ENCODE measurements at places on chromosomes 7 and 10. TPM values are rescaled to one million over a fixed set of nuclear protein-coding genes. Genes with fewer than 3 reads are reported as not detected.
A peak's percentile ranks its signal among the peaks of the same experiment; 100 is the strongest.

GRCh38 chr10:93131986-93132385, 58.3 kb downstream of the CYP26A1 start:
- no peak for DNase-seq
- peaks cover 12% of the 10 kb centered on the region for H3K36me3 ChIP-seq
- no peaks in the 10 kb centered on the region for H3K27me3 ChIP-seq
- no peaks in the 10 kb centered on the region for H3K4me1 ChIP-seq
- H3K27ac ChIP-seq: no peak overlapping the region

Gene LIPF
- total RNA-seq: not detected

- H3K27me3 ChIP-seq: no peaks in the 10 kb centered on the region
- no peaks in the 10 kb centered on the region for H3K36me3 ChIP-seq
- H3K4me1 ChIP-seq: no peaks in the 10 kb centered on the region
- DNase-seq: no peak
- H3K4me3 ChIP-seq: no peak overlapping the region
Measured at GRCh38 chr10:23584396-23584795, 145.5 kb downstream of the OTUD1 start.

Gene FKBP9
- total RNA-seq: 1.7 TPM

Gene RTKN2
- total RNA-seq: 9.8 TPM

DNA sequence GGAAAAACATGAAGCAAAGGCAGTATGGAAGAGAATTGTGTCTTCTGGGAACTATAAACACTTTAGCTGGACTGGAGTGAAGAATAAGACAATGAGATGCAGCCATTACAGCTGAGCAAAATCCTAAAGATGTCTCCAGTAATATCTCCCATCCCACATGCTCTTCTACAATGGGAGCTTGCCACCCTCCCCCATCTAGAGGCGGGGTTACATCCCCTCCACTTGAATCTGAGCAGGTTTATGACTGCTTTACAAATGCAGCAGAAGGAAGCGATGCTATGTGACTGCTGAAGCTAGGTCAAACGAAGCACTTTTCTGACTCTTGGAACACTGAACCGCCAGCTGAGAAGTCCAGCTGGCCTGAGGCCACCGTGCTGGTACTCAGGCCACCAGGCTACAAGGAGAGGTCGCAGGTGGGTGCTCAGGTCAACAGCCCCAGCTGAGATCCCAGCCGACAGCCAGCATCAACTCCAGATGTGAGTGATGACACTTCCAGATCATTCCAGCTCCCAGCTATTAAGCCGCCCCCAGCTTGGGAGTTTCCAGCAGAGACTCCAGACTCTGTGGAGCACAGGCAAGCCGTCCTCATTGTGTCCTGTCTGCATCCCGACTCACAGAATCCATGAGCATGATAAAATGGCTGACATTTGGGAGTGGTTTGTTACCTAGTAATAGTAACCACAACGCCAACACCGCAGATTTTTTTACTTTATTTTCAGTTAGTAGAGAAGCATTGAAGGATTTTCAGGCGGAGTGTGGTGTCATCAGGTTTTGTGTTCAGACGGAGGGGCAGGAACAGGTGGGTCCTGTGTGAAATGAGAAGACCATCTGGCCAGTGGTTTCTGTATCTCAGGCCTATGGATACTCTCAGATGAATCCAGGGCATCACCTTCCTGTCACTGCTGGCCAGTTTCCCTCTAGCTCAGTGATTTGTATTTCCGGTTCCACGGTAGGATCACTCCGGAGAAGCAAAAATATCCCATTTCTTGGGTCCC, 89.3 kb downstream of the NPY start:
- no peaks in the 10 kb centered on the region for H3K4me1 ChIP-seq

DNA sequence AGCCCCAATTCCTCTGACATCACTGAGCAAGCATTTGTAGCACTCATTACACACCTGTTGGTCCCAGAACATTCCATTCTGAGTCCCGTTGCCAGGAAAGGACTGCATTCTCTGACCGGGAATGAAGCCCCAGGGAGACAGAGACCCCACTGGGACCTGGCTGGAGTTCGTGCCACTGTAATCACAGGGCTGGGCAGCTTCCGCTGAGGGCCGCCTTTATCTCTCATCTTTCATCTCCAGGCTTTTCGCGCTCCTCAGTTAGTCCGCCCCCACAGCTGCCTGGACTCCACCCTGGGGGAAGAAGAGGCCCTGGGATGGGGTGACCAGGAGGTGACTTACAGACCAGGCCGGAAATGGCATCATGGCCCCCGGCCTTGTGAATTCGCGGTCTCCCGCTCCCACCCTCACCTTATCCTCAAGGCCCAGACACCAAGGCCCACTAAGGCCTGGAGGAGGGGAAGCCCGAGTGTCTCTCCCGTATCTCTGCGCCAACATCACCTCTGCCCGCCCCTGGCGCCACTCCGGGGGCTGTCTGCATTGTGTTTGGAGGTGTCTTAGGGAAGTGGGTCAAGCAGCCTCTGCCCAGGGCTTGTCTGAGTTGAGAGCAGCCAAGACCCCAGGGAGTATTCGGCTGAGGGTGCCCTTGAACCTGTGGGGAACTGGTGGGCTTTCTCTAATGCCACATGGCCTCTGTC, 75.4 kb downstream of the PROSER2 start:
- H3K27me3 ChIP-seq: no peaks in the 10 kb centered on the region
- no peaks in the 10 kb centered on the region for H3K4me1 ChIP-seq
- H3K36me3 ChIP-seq: no peaks in the 10 kb centered on the region
- no peak overlapping the region for H3K4me3 ChIP-seq

DNA sequence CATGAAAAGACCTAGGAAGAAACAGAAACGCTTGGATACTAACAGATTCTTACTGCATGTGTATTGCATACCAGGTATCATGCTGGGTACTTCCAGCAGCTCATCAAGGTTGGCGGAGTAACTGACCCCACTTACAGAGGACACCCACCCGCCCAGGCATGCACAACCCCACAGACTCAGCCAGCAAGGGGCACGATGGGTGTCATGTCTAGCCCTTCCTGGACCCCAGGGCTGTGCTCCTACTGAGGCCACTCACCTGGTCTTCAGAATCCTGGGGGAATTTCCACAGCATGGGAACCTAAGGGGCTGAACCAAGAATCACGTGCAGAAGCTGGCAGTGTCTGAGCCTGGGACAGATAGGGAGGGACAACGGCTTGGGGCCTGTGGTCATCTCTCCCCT, 134.1 kb upstream of the ZNF32 start:
- H3K27ac ChIP-seq: no peak overlapping the region
- H3K4me3 ChIP-seq: no peak overlapping the region
- DNase-seq: no peak
- peaks cover 8% of the 10 kb centered on the region for H3K27me3 ChIP-seq

Gene SLC39A12
- total RNA-seq: not detected

Gene CDK14
- 0.49 TPM for total RNA-seq

- H3K4me1 ChIP-seq: no peaks in the 10 kb centered on the region
- H3K27me3 ChIP-seq: peaks cover 5% of the 10 kb centered on the region
- no peak overlapping the region for H3K27ac ChIP-seq
- H3K4me3 ChIP-seq: no peak overlapping the region
- DNase-seq: peak; percentile 12
- H3K36me3 ChIP-seq: no peaks in the 10 kb centered on the region
Measured at GRCh38 chr7:108114117-108114841, 15.9 kb downstream of the LAMB4 start.

DNA sequence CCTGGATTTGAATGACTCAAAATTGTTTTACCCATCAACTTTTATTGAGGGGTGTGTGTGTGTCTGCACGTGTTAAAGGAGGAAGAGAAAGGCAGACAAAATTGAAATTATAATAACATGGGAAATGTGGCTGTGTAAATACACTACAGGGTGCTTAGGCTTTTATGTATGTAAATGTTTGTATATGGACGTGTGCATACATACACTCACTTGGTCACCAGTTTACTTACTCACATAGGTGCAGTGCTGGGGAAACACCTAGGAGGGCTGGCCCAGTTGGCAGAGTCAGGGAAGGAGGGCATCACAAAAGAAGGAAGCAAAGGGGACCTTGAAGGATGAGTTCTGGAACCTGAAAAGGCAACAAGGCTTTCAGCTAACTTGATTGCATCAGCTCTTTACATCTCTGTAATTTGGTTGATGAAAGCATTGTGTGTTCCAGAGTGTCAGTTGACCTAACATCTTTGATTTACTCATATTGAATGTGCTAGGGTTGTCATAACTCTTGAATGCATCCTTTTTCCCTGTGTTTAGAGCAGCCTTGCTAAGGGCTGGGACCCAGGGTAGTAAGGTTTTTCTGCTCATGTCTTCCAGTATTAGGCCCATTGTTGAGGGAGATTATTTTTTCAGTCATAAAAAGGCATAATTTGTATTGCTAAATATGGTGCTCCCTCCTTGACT, 10.2 kb downstream of the WDR11 start:
- H3K27me3 ChIP-seq: no peaks in the 10 kb centered on the region
- no peak overlapping the region for H3K4me3 ChIP-seq
- H3K27ac ChIP-seq: peak overlapping the region; percentile 34
- H3K4me1 ChIP-seq: no peaks in the 10 kb centered on the region

DNA sequence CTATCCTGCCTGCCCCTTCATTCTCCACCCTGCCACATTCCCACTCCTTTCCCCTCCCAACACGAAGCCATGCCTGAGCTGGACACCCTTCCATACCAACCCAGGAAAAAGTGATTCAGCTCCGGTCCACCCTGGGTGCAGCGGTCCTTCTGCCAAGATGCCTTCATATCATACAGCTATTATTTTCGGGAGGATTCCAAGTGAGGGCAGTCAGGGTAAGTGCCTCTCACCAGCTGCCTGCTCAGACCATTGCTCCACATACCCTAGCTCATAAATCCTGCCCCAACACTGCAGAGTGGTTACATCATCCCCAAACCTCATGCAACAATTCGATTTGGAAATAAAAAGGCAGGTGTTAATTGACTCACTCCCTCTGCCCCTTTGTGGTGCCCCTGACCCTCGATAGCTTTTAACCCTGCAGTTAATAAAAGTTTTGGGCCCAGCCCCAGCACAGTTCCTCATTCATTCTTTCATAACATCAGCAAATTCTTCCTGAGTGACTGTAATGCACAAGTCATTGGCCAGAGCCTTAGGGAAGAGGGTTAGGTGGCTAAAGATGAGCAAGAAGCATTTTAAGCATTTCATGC, 42.6 kb downstream of the ZNF503 start:
- H3K4me1 ChIP-seq: no peaks in the 10 kb centered on the region
- H3K4me3 ChIP-seq: no peak overlapping the region
- H3K27ac ChIP-seq: no peak overlapping the region
- no peaks in the 10 kb centered on the region for H3K36me3 ChIP-seq
- peaks cover 11% of the 10 kb centered on the region for H3K27me3 ChIP-seq
- no peak for DNase-seq

Gene FAM24A
- not detected for total RNA-seq

Gene GTF2IRD1
- 3.1 TPM for total RNA-seq

- no peaks in the 10 kb centered on the region for H3K27me3 ChIP-seq
- DNase-seq: no peak
- no peaks in the 10 kb centered on the region for H3K36me3 ChIP-seq
Measured at GRCh38 chr7:5255832-5256231, 26.9 kb upstream of the SLC29A4 start.

GRCh38 chr10:48655411-48656240, 29.0 kb upstream of the WDFY4 start:
- no peaks in the 10 kb centered on the region for H3K36me3 ChIP-seq
- H3K4me3 ChIP-seq: peak overlapping the region; percentile 82
- H3K4me1 ChIP-seq: peaks cover 13% of the 10 kb centered on the region
- H3K27ac ChIP-seq: no peak overlapping the region

Gene EPDR1
- total RNA-seq: 1.7 TPM

GRCh38 chr10:62082271-62082656, 180.8 kb downstream of the ARID5B start:
- no peaks in the 10 kb centered on the region for H3K27me3 ChIP-seq
- H3K4me1 ChIP-seq: peaks cover 74% of the 10 kb centered on the region
- peak overlapping the region; percentile 31 for H3K27ac ChIP-seq
- H3K36me3 ChIP-seq: peaks cover 55% of the 10 kb centered on the region

Gene SOSTDC1
- total RNA-seq: not detected

Gene FAM25C
- not detected for total RNA-seq

Gene ANTXRL
- not detected for total RNA-seq

GRCh38 chr7:5230265-5231067, 40.4 kb downstream of the WIPI2 start:
- H3K36me3 ChIP-seq: peaks cover 25% of the 10 kb centered on the region
- peaks cover 54% of the 10 kb centered on the region for H3K4me1 ChIP-seq
- H3K27ac ChIP-seq: no peak overlapping the region
- H3K27me3 ChIP-seq: no peaks in the 10 kb centered on the region
- DNase-seq: no peak

Gene LRRC4
- not detected for total RNA-seq

Gene CELF2
- 124 TPM for total RNA-seq

DNA sequence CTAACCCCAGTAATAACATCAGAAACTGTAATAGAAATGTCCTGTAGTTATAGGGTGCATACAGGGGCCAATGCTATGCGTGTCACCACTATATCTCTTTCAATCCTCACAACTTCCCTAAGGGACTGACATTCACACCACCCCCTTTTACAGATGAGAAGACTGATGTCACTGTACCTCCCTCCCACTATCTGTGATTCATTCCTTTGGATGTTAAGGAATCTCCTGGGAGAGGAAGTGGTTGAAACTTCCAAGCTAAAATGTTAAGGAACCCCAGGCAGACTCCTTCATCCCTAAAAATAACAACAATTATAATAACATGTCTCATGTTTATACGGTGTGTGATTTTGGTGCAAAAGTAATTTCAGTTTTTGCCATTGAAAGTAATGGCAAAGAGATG, 5.4 kb downstream of the COL13A1 start:
- no peaks in the 10 kb centered on the region for H3K36me3 ChIP-seq
- no peaks in the 10 kb centered on the region for H3K4me1 ChIP-seq
- H3K27ac ChIP-seq: no peak overlapping the region
- peaks cover 9% of the 10 kb centered on the region for H3K27me3 ChIP-seq
- DNase-seq: no peak
- no peak overlapping the region for H3K4me3 ChIP-seq

DNA sequence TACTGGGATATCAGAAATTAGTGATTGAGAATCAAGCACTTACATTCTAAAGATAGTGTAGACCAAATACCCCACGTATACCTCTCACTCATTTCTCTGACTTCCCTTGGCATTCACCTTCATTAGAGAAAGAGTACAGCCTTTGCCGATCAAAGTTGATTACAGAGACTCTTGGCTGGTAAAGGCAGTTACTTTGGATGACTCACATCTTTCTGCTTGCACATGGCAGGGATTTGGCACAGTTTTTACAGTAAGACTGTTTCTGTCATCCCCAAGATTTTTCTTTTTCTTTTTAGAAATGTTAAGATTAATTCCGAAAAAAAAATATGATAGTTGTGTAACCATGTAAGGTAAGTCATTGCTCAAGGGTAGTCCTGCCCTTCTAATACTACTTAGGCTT, 143.0 kb downstream of the TSPAN12 start:
- no peaks in the 10 kb centered on the region for H3K27me3 ChIP-seq
- no peak overlapping the region for H3K4me3 ChIP-seq
- no peaks in the 10 kb centered on the region for H3K4me1 ChIP-seq
- no peaks in the 10 kb centered on the region for H3K36me3 ChIP-seq

GRCh38 chr7:149804106-149804505, 30.7 kb upstream of the ZNF467 start:
- no peaks in the 10 kb centered on the region for H3K27me3 ChIP-seq
- H3K4me3 ChIP-seq: no peak overlapping the region
- H3K36me3 ChIP-seq: no peaks in the 10 kb centered on the region
- H3K4me1 ChIP-seq: no peaks in the 10 kb centered on the region
- no peak for DNase-seq

Gene HOXA3
- not detected for total RNA-seq

Gene SNCG
- total RNA-seq: not detected

Gene CACNA2D1
- total RNA-seq: not detected

Data from activated T-cell treated with anti-CD3 and anti-CD28 coated beads, Interleukin-2, amount 50 U/mL, for 72 hours (primary cell).